ENCODE measurements at places on chromosomes 13 and 19.

DNA sequence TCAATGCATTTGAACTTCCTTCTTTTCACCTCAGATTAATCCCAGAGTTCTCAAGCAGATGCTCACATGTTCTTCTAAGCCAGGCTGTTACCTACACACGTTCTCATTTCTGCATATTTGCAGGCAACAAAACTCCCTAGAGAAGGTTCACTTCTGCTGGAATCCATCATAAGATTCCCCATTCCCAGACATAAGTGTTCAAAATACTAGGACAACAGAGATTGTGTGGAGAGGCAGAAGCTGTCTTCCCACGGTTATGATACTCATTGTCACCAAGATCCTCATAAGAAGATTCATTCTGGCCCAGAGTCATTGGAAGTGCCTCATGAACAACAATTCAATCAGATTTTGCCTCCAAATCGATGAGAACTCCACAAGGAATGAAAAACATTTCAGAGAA is 931.6 kb upstream of the MIR17HG start:
- no peak for DNase-seq

GRCh38 chr13:58573743-58574142 is 942.2 kb downstream of the PCDH17 start:
- no peak for DNase-seq

- DNase-seq: no peak
These were observed 101.2 kb downstream of the RFC3 start for GRCh38 chr13:33919120-33919519.

DNA sequence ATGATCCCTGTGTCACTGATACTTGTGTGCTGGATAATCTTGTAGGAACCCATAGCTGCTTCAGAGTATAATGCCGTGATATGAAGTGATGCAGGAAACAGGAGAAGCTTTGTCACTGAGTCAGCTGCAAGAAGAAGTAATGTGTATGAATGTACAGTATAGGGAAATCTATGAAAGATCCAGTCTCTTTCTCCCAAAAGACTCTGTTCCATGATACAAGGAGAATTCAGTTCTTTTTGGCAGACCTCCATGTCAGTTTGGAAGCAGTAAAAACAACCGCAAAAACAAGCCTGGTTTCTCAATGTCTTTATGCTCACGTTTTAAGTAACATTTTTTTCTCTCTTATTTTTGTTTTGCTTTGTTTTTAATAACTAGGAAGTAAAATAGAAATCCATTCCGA is 33.9 kb downstream of the PCDH17 start:
- DNase-seq: no peak

DNA sequence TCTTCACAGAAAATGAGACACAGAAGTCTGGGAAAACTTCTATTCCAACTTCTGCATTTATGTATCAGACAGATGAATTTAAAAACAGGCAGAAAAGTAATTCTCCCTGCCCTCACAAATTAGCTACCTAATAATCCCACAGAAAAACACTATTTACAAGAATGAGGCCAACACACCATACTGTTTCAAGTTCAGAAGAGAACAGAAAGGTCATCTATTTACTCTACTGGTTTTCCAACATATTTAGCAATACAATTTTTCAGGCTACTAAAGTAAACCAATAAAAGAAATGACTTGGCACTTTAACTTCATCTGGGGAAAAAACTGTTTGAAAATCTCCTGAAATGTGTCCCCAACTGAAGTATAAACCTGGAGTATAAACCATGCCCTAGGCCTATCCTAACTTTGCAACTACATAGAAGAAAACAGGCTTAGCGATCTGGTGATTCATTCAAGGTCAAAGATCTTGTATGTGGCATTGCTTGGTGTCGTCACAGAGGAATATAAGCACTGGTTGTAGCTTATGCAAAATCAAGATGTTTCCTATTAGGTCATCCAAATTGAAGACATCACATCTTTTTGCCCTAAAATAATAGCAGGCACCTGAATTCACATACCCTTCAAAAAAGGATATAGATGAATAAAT is 20.1 kb upstream of the EBPL start:
- DNase-seq: no peak

- DNase-seq: no peak
These were observed at the start of gene ZNF625 for GRCh38 chr19:12156223-12157058. ZNF625 (minus strand) TSS chr19:12156734; CDS start chr19:12156558, 176 bp downstream.

DNA sequence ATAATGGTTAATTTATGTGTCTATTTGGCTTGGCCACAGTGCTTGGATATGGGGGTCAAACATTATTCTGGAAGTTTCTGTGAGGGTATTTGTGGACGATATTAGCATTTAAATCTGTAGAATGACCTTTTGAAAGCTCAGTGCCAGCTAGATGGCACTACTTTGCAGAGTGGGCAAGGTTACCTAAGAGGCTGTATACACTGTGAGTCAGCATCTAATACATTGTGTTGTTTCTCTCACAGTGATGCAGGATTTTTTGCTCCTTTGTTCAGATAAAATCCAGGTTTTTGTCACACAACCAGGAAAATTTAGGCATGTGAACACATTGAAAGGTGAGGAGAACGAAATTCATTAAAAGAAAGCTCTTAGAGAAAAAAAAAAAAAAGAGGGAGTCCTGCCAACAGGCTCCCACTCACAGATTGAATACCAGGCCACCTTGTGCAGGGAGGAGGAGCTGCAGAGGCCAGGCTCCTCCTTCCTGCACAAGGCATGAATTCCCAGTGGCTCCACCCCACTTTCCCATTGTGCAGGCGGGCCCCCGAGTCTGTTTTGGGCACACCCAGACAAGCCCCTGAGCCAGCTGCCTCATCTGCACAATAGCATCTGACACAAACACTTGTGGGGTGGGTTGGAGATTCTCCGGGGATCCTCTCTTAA is 551.0 kb upstream of the ATXN8OS start:
- DNase-seq: no peak

DNA sequence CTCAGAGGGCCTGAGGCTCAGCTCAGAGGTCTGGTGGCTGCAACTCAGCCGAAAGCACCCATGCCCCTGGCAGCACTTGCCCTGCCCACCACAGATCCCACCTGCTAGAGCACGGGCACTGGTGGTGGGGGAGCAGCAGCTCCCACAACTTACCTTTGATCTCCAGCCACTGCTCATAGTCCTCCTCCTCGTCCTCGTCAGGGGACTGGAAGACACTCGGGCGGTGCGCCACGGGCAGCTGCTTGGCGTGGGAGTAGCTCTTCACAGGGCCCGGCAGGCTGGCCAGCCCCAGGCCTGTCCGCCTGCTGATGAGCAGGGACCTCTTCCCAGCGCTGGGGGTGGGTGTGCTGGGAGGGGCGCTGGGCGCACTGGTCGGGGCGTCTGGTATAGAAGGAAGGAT is 14.6 kb downstream of the SUGP1 start:
- no peak for DNase-seq

DNA sequence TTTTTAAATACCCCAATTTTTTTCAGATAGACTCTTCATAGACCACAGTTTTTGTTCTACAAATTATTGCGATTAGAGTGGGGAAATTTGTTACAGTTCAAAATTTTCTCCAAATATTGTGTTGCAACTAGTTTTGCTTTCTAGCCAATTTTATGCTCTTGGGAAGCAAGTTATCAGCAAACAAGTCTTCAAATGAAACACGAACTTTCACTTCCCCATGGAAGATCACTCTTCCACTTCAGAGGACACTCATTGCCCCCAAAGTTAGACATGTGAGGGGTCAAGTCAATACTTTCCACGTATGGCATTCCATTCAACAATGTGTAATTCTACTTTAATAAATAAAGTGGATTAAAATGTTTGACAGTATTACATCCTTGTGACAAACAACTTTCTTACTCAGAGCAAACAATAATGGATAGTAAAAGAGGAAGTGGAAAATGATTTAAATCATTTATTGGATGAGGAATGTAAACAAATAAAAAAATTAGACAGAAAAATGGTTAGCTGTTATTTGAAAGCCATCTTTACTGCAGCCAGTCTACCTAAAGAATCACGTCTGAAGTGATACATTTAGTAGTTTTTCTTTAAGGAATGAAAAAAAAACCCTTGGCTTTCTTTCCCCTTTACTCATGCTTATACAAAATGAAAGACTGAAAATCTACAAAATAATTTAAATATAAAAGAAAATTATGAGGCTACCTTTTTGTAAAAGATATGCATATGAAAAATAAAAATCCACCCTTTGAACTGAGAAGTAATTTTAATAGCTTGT is 41.2 kb upstream of the TNFSF11 start:
- DNase-seq: no peak

DNA sequence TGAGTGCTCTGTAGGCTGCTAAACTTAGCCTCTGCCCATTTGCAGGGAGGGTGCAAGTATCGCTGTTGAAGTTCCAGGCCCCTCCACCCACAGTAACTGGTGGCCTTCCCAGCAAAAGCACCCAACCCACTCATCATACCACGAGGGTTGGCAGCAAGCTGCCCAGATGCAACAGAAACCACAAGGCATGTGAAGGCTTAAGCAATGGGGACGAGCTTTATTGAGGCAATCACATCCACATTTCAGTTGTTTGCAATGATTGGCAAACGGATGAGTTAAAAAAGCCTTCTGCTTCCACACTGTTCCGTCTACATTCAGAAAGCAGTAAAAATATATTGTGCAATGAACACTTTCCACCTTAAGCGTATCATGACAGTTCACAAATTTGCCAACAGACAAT is 10.3 kb downstream of the GJB6 start:
- DNase-seq: no peak

DNA sequence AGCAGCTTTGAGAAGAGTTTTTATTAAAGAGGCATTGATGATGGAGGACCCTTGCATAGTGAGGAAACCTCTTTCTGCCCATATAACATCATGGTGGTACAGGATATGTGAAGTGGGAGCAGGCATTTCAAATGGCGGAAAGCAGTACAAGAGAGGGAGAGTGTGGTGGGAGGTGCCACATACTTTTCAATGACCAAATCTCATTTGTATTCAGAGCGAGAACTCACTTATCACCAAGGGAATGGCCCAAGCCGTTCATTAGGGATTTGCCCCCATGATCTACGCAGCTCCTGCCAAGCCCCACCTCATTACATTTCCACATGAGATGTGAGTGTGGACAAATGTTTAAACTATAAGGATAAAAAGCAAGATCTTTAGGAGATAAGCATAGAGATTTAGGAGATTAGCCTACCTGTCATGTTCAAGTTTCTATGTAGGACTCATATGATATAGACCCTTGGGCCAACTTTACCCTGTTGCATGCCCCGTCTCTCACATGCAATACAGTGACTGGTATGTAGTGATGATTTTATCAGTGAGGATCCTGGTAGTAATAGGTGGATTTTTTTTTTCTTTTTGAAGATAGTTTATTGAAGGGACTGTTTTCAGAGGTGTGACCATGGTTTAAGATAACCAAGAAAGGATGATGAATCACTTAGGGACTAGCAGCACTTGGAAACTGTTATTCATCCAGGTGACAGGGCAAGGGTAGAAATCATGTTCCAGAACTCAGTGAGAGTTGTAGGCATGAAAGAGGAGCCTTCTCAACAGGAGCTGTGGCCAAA is 38.3 kb downstream of the DNAJC15 start:
- DNase-seq: no peak

- DNase-seq: no peak
These were observed 7.2 kb upstream of the CYP4F2 start for GRCh38 chr19:15905026-15905425.

DNA sequence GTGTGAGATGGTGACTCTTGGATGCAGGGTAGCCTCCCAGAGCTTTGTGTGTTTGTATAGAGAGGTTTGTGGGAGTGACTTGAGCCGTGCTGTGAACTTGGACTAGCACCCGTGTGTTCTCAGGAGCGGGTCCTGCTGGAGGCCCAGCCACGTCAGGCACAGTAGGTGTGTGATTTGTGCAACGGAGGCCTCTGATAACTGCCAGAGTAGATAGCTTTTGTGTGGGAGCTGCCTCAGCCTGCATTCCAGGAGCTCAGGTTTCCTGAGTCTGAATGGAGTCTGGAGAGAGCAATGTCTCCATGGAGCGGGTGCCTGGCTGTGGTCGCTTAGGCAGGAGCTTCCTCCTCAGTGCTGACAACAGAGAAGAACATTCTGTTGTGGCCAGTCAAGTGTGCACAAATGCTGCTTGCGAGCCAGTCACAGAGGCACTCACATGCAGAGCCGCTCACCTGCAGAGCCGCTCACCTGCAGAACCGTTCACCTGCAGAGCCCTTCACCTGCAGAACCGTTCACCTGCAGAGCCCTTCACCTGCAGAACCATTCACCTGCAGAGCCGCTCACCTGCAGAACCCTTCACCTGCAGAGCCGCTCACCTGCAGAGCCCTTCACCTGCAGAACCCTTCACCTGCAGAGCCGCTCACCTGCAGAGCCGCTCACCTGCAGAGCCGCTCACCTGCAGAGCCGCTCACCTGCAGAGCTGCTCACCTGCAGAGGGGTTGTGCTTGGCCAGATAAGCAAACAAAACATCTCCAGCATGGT is 32.6 kb downstream of the TFDP1 start:
- peak; percentile 68 for DNase-seq

- no peak for DNase-seq
These were observed 195.5 kb downstream of the ZNF536 start for GRCh38 chr19:30567536-30568232.

- no peak for DNase-seq
These were observed 15.2 kb downstream of the PLEKHF1 start for GRCh38 chr19:29680447-29680846.

DNA sequence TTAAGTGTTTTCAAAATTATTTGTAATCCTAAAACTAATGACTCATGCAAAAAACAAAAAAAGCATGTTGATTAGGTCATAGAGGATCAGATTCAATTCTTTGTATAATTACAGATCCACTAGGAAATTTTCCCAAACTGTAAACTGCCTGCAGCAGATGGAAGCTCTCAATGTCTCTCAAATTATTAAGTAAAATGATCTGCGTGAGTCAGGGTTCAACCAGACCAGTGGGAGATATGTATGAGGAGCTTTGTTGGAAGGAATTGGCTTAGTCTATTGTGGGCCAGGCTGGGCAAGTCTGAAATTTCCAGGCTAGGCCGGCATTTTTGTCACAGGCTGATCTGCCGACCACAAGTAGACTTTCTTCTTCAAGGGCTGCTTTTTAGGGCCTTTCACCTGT is 14.4 kb upstream of the SACS start:
- DNase-seq: no peak

DNA sequence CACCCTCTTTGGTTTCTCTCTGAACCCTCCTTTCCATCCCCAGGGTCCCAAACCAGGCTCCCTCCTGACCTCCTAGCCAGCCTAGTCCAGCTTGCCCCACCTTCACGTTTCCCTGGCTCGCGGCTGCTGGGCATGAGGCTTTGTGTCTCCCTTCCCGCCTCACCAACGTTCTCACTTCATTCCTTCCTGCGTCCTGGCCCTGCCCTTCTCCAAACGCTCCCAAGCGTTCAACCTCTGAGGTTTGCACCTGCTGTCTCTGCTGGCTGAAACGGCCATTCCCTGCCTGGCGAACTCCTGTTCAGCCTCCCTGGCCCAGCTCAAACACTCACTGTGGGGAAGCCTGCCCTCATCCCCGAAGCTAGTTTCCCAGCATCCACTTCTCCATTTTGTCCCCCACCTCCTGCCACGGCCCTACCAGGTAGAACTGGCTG is 12.4 kb downstream of the EPS8L1 start:
- peak; percentile 18 for DNase-seq

DNA sequence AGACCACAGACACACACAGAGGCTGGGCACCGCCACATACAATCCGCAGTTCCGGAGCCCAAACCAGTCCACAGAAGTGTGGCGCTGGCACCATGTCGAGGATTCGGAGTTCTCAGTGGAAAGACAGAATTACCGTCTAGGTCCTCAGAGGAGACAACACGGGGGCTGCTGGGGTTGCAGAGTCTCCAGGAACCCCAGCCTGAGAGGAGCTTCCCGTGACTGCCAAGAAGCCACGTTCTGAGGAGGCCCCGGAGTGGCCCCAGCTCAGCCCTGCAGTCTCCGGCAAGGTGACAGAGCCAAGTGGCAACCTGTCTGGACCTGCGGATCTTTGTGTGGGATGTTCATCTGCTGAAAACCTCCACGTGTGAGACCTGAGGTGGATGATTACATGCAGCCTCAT is 7.3 kb upstream of the ADPRHL1 start:
- DNase-seq: no peak
